ENCODE measurements at places on chromosomes 5 and 9. TPM values are rescaled to one million over a fixed set of nuclear protein-coding genes. Genes with fewer than 3 reads are reported as not detected.

The ZFR gene
- total RNA-seq = 65.0 TPM

GRCh38 chr5:16992444-16992843 lies 56.4 kb upstream of the MYO10 start:
- no peak for DNase-seq

- DNase-seq = no peak
Observed at GRCh38 chr5:144378681-144379080, 208.0 kb downstream of the KCTD16 start.

The CAVIN4 gene
- 0.53 TPM for total RNA-seq

DNA sequence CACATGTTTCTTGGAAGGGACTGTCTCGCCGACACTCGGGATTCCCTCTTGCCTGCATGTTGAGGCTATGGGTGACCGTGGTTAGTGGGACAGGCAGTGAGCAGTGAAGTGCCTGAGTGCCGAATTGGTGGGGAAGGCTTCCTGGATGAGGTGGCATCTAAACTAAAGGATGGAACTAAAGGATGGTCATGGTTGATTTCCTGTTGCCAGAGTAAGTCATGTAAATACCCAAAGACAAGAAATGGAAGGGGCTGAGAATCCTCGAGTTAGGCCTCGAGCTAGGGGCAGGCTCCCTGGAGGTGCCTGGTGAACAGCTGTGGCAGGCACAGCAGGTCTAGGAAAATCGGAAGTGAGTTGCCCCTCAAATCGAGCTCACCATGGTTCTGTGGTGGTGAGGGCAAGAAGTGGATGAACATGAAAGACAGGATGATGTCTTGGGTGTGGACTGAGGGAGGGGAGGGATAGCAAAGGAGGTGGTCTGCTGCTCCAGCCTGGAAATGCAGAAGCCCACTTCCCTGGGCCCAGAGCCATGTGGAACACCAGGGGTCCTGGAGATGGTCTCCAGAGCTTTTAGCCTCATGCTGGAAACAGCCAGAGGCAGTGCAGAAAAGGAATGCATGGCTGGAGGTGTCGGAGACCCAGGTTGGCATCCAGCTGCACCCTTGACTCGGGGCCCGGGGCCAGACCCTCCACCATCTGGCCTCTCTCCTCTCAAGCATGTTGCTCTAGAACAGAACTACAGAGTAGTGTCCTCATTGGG lies 12.2 kb downstream of the CD74 start:
- DNase-seq = no peak

DNA sequence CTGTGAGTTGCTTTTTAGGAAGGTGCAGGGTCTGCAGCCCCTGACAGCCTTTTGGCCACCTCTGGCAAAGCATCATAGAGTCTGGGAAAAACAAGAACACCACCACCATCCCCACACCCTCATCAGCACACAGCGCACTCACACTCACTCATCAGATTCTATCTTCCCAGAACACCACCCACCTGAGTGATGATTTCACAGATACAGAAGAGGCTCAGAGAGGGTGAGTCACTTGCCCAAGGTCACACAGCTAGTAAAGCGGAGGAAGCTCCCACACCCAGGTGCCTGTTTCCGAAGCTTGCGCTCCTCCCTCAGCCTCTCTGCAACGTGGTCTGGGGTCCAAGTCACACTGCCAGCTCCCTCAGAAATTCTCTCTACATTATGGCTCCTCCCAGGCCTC lies 41.8 kb upstream of the HRH2 start:
- DNase-seq = no peak

The IFNA13 gene
- not detected for total RNA-seq

GRCh38 chr5:130237721-130238120 lies 333.5 kb downstream of the CHSY3 start:
- no peak for DNase-seq

- peak; percentile 92 for DNase-seq
Observed at GRCh38 chr5:38601863-38602298, 45.4 kb upstream of the LIFR start.

DNA sequence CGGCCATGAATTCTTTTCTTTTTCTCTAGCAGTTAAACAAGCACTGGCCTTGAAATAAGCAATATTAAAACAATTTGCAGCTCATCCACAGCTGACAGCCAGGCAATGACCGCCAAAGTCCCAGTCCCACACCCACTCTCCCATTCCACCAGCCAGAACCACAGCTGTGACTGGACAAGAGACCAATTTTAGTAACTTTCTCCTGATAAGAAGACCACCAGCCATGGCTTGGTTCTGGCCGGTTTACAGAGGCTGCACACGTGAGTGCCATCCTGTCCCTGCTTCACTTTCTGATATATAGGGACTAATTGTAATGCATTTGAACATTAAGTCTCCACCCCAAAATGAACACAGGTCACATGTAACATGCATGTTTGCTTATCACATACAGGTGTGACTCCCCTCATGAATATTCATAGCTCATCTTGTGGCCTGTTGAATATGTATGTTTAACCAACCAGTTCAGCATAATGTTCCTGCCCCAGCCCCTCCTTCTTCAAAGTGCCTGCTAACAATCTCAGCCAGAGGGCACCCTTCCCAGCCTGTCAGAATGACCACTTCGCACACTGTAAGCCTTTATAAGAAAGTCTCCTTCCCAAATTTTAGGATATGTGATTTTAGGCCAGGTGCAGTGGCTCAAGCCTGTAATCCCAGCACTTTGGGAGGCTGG lies 23.9 kb upstream of the FANCC start:
- DNase-seq = peak; percentile 13

DNA sequence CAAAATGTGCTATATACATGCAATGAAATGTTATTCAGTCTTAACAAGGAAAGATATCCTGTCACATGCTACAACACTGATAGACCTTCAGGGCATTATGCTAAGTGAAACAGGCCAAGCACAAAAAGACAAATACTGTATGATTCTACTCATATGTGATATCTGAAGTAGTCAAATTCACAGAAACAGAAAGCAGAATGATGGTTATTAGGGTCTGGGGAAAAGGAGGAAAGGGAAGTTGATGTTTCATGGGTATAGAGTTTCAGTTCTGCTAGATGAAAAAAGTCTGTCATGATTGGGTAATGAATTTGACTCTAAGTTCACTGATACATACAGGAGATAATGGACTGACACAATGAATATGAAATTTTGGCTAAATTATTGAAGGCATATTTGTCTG lies 11.2 kb upstream of the RIC1 start:
- DNase-seq = no peak

Measured in bronchial epithelial cell (primary cell).